Dermis microvascular lymphatic vessel endothelial cell (primary cell): ENCODE measurements at places on chromosomes 4 and X. TPM values are rescaled to one million over a fixed set of nuclear protein-coding genes. Genes with fewer than 3 reads are reported as not detected.

DNA sequence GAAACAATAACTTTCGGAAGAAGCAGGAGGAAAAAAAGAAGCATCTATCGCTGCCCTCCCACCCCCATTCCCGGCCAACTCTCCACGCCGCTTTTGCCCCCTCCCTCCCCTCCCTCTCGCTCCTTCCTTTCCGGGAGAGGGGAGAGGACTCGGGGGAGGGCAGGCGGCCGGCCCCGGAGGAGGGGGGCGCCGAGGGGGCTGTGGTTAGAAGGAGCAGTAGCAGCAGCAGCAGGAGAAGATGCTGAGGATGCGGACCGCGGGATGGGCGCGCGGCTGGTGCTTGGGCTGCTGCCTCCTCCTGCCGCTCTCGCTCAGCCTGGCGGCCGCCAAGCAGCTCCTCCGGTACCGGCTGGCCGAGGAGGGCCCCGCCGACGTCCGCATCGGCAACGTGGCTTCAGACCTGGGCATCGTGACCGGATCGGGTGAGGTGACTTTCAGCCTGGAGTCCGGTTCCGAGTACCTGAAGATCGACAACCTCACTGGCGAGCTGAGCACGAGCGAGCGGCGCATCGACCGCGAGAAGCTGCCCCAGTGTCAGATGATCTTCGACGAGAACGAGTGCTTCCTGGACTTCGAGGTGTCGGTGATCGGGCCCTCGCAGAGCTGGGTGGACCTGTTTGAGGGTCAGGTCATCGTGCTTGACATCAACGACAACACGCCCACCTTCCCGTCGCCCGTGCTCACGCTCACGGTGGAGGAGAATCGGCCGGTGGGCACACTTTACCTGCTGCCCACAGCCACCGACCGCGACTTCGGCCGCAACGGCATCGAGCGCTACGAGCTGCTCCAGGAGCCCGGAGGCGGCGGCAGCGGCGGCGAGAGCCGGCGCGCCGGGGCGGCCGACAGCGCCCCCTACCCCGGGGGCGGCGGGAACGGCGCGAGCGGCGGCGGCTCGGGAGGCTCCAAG, 1.3 kb downstream of the PCDH7 start:
- DNase-seq: no peak

FGF16 gene
- total RNA-seq: 0.26 and 0.51 TPM in 2 replicates

TMEM154 gene
- total RNA-seq: 0.63 and 1.8 TPM in 2 replicates

PCSK1N gene
- total RNA-seq: under 0.01 and 0.13 TPM in 2 replicates

GRCh38 chr4:94479358-94480141, 27.8 kb downstream of the PDLIM5 start:
- no peak for DNase-seq

GRCh38 chr4:8370106-8370787, 70.3 kb downstream of the ACOX3 start:
- no peak for DNase-seq

- no peak for DNase-seq
These were observed 217.0 kb downstream of the RAB28 start for GRCh38 chr4:13267091-13267490.

OPN1MW gene
- not detected in 2 replicates for total RNA-seq

- peak; percentile 64 for DNase-seq
These were observed 42.7 kb downstream of the TMEM150C start for GRCh38 chr4:82519072-82519471.

DNA sequence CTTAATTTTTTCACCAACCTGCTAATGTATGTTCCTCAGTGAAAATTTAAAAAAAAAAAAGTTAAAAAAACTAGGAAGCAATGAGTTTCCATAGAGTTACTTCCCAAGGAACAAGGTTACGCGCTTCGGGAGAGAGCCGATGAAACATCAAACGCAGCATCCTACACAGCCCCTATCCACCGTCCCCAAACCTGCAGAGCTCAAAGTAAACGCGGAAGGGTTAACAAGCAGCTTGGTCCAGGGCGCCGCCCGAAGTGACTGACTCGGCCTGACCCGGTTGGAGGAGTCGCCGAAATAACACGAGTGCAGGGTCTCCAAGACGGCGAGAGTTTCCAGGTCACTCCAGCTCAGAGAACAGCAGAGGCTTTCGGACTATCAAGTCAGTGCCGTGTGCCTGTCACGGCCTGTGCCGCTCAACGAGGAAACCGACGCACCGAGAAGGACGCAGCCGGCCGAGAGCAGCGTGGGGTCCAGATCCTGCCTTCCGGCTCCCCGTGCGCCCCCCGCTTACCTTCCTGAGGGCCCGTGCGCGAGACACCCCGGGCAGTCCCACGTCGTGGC, 512 bp downstream of the NOP14 start:
- DNase-seq: peak; percentile 65

GRCh38 chr4:973431-974397, at the start of gene DGKQ:
DGKQ (minus strand) TSS chr4:973569; CDS start chr4:973482, 87 bp downstream.
- DNase-seq: peak; percentile 89

DMRTC1 gene
- not detected in 2 replicates for total RNA-seq

GRCh38 chr4:137623013-137623412, 90.7 kb upstream of the PCDH18 start:
- no peak for DNase-seq

DNA sequence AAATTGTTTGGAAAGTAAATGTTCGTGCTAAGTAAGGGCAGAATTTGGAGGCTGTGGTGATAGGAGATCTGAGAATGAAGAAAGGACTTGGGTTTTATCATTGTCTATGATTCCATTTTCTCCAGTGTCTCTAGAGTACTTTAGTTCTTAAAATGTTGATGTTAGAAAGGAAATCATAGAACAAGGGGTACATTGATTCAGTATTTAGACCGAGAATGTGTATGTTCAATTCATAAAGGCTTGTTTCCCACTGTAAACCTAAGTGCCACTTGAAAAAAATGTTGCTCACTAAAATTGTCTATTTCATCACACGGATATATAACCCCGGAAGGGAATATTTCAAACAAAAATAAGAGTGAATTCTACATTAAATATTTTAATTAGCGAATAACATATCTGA, 159.3 kb upstream of the ETNPPL start:
- DNase-seq: no peak

CYTL1 gene
- total RNA-seq: 41.8 and 46.0 TPM in 2 replicates

MAOA gene
- total RNA-seq: 129 and 139 TPM in 2 replicates

FRG2 gene
- not detected in 2 replicates for total RNA-seq

DNA sequence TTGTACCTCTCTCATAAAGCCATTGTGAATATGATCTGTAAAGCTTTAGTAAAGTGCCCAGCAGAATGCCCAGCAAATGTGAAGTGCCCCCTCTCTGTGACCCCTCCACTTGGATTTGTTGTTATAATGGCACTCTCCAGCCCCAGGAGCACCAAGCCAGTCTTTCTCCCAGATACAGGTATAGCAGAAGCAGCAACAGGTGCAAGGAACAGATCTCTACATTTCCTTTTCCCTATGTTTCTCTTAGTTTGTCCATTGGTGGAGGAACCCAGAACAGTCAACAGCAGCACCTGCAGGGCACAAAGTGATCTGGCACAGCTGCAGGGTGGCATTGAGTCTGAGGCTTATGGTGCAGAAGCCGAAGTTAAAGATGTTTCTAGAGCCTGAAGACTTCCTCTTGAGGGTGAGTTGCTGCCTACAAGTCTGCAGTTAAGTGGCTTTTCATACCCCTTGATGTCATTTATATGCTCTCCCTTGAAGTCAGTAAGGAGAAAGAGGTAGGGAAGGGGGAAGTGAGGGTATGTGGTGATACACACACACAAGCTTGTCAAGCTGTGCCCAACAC, 16.1 kb upstream of the CXCL3 start:
- DNase-seq: no peak

DNA sequence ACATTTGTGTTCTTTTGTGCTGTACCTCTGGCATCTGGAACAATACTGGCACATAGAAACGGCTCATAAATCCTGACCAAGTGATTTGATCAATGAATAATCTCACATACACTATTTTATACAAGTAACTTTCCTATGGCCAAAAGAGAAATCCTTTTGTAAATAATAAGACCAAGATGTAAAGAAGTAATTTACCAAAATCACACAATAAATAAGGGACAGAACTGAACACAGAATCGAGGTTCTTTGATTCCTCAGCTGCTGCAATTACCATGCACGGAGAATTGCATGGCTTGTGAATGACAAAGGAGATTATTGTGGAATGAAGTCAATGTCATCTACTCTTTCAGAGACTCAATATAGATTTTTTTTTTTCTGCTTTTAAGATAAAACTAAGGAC, 576.8 kb upstream of the SMIM31 start:
- no peak for DNase-seq

DNA sequence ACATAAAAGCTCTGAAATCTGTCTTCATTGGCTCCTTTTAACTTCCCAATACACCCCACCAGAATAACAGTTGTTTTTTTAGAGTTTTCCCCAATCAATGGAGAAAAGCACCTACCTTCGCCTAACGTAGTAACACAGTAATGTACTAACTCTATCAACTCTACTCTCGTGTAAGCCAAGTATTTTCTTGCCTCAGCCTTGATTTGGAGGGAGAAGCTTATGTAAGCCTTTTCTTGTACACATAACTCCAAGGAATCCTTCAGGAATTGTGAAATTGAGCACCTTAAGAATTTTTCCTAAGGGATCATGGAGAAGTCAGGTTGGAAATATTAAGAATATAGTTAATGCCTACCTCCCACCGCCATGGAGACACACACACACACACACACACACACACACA, 181.2 kb downstream of the RAPGEF2 start:
- no peak for DNase-seq
